ENCODE measurements at places on chromosomes 2 and 18.
A peak's percentile ranks its signal among the peaks of the same experiment; 100 is the strongest.

- DNase-seq = peak; percentile 35
Observed at GRCh38 chr2:170716851-170717598, 1.9 kb downstream of the SP5 start.

- no peak for DNase-seq
Observed at GRCh38 chr2:73239776-73240175, 5.7 kb downstream of the CCT7 start.

GRCh38 chr2:223779877-223780276, 57.5 kb downstream of the AP1S3 start:
- peak; percentile 54 for DNase-seq

DNA sequence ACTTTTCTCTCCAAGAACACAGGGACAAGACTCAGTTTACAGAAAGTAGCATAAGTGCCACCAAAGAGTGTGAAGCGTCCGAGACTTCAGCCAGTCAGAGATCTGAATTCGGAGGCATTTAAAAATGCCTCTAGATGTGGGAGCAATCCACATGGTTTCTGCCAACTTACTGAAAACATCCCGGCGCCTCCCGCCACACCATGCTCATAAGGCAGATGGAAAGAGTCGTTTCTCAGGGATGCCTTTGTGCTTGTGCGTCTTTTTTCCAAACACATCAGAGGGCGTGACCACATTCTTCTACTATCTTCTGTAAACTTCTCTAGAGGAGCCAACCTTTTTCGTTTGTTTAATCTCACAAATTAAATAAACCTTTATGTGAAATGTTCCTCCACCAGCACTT, 88.7 kb downstream of the NRP2 start:
- no peak for DNase-seq

- DNase-seq = no peak
Observed at GRCh38 chr2:173021939-173022371, 53.7 kb upstream of the MAP3K20 start.

DNA sequence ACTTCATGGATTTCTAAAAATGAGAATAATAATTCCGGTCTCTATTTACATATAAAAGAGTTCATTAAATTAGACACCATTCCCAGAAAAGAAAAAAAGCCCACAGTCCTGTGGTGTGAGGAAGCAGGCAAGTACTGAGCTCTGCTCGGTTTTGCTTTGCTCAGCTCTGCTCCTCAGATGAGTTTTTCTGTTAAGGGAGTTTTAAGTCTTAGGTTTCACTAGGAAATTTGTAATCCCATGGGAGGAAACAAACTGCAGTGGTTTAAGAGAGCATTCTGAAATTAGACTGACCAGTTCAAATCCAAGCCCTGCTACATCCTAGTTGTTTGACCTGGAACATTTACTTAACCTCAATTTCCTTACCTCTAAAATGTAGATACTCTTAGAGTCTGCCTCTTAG, 338.6 kb upstream of the MMADHC start:
- no peak for DNase-seq

GRCh38 chr2:158664987-158665386, 130.1 kb upstream of the DAPL1 start:
- DNase-seq = no peak

DNA sequence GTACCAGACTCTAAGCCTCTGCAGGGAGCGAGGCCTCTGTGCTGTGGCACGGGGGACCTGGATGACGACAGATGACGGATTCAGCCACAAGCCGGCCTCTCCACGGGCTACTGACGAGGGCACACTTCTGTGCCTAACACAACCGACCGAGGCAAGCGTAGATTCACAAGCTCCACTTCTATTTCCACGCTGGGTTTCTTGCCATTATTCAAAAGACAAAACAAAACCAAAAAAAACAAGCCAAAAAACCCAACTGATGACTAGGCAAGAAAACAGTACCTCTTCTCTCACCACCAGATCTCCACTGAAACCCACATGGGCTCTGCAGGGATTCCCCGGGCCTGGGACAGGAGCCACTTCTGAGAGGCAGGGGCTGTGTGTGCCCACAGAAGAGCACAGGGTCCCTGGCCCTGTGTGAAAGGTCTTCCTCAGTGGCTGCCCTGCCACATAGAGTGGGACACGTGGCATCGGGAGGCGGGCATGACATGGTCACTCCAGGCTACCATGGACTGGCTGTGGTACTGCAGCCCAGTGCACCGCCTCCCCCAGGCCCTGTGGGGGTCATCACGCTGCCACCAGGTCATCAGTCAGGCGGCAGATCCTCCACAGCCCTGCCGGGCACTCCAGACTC, 254.7 kb downstream of the HDAC4 start:
- DNase-seq = no peak

- no peak for DNase-seq
Observed at GRCh38 chr2:26035090-26035743, 1.3 kb downstream of the RAB10 start.

DNA sequence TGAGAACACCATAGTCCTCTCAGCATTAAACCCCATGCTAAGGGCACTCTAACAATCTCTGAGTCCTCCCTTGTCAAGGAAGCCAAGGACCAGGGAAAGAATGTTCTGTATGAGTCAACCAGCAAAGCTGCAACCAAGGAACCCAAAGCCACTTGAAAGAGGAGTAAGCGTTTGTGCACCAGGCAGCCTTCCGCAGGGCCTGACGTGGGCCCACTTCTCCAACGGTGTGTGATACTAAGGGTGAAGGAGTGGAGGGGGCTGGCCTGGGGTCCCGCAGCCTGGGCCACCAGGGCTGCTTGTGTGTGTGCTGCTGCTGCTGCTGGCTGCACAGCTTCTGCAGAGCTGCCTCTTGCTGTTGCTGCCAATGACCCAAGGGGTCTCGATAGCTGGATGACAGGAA, 30.1 kb upstream of the GALNT14 start:
- no peak for DNase-seq

DNA sequence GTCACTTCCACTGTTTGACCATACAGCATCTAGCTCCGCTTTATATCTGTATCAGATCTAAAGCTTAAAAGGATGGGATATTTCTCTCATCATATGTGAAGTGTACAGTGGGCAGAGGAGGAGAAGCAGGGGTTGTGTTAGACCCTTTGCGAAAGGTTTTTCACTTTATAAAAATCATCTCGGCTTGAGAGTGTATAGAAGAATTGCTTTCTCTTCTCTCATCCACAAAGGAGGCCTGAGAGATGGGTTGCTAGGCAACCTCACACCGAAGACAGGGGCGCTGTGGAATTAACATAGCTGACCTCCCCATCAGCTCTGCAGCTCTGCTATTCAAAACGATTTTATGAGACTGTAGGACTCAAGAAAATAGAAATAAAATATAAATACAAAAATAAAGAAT, 70.2 kb upstream of the GALNT3 start:
- DNase-seq = no peak

DNA sequence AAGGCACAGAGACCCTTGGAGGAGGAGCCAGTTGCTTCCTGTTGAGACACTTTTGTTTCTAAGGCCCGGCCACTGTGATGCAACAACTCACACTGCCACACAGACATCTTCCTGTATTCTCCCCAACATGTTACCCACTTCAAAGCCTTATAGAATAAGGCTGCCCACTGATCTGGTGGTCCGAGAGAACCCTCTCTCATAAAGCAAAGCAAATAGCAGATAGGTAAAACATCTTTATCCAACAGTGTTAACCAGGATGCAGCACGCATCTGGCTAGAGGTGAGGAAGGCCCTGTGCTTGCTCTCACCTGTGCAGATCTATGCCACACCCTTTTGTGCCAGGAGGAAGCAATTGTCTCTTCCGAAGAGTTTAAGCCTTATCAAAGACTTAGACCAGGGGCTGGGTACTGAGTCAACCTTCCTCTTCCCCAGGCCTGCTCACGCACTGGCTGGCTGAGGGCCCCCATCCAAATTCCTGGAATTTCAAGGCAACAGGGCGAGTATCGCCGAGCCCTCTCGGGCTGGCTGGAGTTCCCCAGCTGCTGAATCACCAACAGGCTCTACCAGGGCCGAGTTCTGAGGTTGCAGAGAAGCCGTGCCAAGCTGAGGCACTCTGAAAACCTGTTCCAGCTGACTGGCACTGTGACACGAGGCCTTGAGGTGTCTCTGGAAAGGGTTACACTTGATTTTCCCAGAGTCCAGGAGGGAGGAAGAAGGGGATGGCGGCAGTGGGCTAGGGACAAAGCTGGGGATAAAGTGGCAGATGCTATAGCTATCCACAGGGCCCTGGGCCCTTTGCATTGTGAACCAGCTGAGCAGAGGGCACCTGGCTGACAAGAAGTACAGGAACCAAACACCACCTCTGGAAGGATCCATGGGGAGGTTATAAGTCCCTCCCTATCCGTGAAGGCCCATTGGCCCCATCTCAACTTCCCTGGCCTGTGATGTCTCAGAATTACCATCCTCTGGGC, 29.3 kb downstream of the TGFA start:
- DNase-seq = no peak

- DNase-seq = no peak
Observed at GRCh38 chr2:189402932-189403331, 38.3 kb upstream of the WDR75 start.

GRCh38 chr2:137091704-137092103, 326.4 kb downstream of the THSD7B start:
- no peak for DNase-seq

- DNase-seq = no peak
Observed at GRCh38 chr2:105487142-105488069, 88.6 kb upstream of the FHL2 start.

DNA sequence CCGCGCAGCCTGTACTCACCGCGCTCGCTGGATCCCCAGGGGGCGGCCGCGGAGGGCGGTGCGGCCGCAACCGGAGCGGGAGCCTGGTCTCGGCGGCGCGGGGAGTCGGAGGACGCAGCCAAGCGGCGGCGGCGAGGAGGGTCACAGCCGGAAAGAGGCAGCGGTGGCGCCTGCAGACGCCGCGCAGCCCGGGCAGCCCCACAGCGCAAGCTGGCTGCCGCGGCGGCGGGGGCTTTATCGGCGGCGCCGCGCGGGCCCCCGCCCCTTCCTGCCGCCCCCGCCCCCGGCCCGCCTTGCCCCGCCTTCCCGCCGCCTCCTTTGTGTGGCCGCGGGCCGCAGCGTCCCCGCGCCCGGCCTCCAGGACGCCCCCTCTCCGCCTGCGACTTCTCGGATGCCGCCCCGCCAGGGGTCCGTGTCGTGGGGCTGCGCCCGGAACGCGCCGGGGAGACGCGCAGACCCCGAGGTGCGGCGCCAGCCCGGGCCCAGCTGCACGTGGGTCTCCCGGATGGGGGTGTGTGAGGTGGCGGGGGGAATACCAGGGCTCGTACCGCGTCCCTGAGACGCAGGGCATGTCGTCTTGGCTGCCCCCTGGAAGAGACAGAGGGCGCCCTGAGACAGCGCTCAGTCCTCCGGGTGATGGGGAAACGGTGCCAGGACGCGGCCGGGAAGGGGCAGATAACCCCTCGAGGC, at the start of gene SERPINE2:
SERPINE2 (minus strand) TSS at position 207 of the 690 bp plus-strand sequence. CDS start 37,386 bp downstream, outside the sequence.
- DNase-seq = peak; percentile 47

DNA sequence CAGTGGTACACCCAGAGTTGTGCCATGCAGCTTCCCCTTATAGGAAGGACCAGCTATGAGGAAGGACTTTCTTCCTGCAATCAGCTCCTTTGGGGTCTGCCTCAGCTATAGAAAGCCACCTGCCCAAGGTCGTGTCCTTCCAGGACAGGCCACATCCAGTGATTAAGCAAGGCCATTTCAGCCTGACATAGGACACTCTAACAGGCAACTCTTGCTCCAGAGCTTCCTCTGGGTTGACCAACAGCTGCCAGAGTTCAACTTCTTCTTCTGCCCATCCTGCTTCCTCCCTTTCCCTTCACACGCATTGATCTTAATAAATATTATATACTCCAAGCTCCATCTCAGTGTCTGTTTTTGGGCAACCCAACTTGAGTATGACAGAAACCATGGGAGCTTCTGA, 12.8 kb downstream of the LRP2 start:
- no peak for DNase-seq

DNA sequence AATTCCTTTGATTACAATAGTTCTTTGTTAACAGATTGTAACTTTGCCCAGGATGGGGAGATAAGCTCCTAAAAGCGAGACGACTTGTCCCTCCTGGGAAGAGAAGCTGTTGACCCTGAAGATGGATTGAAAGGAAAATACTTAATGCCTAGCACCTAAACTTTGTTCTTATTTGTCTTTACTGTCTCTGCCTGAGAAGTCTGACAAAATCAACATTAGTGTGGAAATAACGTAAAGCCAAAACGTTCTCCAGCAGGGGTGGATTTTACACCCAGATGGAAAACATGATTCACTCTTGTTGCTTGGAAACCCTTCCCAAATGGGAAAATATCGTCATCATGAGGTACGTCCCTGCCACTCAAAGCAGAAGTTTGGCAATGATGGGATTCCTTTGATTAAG, 450.1 kb downstream of the SLC4A3 start:
- DNase-seq = no peak

DNA sequence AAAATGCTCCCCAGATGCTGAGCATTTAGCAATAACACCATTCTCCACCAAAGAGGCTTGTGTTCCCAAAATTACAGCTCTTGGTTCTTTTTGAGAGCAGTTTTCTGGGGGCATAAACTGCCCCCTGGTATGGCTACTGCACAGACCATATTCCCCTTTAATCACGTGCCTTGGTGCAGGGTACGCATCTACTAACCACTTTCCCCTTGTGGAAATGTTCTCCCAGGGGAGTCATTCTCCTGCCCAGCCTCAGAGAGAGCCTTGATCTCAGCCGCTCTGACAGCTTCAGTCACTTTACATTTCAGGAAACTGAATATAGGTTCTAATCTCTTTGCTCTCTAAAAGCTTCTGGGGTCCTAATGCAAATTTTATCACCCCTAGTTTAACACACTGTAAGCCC, 44.7 kb upstream of the EML6 start:
- no peak for DNase-seq

GRCh38 chr2:140835079-140835478, 1295.7 kb downstream of the LRP1B start:
- no peak for DNase-seq

GRCh38 chr2:68637047-68637446, 6.3 kb upstream of the PROKR1 start:
- DNase-seq = no peak

DNA sequence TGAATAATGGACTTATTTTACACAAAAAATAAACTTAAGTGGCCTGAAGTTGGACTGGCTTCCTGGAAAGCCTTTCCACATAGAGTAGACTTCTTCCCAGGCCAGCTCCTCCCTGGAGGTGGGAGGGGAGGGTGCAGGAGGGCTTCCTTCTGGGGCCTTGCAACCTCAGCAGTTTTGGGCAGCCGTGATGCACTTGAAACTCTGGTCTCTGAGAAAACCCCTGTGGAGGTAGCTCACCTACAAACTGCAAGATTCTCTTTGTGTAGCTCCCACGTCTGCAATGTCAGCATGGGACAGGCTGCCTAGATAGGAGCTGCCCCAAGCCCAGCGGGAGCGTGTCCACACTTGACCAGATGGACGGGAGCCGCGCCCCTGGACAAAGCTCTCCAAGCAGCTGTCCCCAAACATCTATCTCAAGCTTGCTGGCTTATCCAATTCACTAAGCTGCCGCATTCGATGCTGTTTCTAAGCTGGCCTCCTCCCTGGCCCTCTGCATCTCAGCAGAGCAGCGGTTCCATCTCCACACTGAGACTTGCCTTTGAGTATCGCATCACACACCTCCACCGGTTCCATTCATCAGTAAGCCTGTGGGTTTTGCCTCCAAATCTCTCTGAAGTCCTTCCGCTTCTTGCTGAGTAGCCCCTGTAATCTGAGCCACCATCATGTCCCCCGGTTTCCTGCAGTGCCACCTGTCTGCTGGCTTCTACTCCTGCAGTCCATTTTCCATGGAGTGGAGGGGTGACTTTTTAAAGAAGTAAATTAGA, 1.6 kb upstream of the LPIN1 start:
- no peak for DNase-seq
